GM20000 (cell line): ENCODE measurements at places on chromosomes 2 and 18.

- no peak for DNase-seq
Observed at GRCh38 chr2:41496908-41497307, 550.9 kb upstream of the PKDCC start.

- DNase-seq, result no peak
Observed at GRCh38 chr2:121709776-121710469, 26.8 kb downstream of the NIFK start.

DNA sequence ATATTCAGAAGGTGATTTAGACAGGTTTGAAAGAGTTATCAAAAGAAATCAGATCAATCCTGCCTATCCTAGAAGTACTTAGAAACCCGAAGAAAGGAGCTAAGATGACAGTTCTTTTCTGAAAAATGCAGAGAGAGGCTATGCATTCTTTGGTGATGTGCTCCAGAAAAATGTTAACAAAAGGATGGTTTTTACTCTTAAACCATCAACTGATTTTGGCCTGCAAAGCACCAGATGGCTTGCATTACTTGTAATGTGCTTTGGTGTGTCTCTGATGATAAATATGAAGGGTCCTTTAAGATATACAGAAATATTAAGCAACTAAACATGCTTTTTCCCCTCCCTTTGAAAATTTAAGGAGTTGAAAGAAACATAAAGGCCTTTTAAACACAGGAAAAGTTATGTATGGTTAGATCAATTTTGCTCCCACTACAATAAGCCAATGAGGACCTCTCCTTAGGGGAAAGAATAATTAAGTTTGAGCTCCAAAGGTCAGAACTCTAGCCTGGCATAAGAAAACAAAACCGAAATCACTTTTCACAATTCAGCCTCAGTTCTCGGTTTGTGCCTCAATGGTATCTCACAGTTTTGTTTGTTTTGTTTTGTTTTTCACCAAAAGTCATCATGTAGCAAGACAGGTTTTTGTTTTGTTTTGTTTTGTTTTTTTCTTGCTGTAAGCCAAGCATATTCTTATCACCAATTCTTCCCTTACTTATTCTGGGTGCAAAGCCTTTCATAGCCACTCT, 302.4 kb upstream of the NT5C1B start:
- no peak for DNase-seq

- no peak for DNase-seq
Observed at GRCh38 chr2:5937851-5938565, 245.8 kb downstream of the SOX11 start.

- no peak for DNase-seq
Observed at GRCh38 chr2:224930124-224930523, 112.1 kb downstream of the DOCK10 start.

DNA sequence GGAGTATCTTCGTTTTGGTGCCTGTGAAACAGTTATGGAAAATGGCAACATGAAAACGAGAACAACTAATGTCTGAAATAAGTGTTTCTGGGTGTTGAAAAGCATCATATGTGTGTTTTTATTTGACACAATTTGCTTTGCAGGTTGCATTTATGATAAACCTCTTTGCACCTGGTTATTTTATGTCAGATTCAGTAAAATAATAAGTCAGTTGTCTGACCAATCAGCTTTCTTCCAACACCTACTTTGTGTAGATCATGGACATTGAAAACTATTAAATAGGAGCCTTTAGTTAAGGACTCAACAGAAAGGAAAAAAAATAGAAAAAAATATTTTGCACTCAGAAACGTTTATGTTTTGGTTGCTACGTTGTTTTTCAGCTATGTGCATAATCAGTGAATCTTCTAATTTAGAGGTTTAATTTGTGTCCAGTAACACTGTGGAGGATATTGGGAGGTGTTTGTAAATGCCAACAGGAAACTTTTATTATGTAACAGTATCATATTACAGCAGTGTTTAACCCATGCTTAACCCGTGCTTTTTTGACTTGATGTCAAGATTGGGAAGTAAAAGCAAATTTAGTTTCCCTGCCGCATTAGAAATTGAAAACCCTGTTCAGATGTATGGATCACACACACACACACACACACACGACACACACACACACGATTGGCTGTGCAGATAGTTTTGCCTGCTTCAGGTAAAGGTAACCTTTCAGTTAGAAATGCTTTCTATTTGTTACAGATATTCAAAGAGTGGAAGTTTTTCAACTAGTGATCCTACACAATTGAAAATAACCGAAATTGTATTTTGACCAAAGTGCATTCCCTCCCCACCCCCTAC, 2.6 kb downstream of the PKP4 start:
- no peak for DNase-seq

DNA sequence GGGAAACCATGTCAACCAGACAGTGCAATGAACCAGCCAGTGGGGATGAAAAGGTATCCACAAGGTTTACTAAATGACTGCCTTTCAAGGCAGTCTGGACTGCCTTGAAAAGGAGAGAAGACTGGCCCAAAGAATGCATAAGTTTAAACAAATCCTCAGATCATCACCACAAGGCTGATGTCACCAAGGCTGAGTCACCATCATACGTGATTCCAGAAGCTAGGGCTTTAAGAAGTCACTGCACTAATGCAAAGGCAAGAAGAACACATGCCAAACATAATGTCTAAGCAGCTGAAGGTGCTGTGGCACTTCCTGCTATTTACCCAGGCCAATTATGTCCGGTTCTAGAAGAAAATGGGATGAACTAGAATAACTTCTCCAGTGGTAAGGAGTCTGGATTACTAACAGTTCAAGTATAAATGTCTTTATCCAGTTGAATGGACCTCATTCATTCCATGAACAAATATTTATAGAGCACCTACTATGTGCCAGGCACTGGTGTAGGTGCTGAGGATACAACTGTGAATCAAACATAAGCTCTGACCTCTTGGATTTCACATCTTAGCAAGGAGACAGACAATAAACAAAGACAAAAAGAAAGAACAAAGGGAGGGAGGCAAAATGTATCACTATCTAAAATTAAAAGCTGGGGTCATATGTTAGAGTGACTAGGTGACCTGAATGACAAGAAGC, 37.6 kb upstream of the ONECUT2 start:
- DNase-seq, result no peak

GRCh38 chr2:101064868-101065549, 62.9 kb downstream of the RPL31 start:
- peak; percentile 32 for DNase-seq

- peak; percentile 46 for DNase-seq
Observed at GRCh38 chr18:23259701-23260681, 124.7 kb downstream of the CABLES1 start.

GRCh38 chr18:79587226-79587741, 92.3 kb upstream of the CTDP1 start:
- no peak for DNase-seq

GRCh38 chr18:36109737-36110136, 19.4 kb downstream of the SLC39A6 start:
- DNase-seq, result no peak

DNA sequence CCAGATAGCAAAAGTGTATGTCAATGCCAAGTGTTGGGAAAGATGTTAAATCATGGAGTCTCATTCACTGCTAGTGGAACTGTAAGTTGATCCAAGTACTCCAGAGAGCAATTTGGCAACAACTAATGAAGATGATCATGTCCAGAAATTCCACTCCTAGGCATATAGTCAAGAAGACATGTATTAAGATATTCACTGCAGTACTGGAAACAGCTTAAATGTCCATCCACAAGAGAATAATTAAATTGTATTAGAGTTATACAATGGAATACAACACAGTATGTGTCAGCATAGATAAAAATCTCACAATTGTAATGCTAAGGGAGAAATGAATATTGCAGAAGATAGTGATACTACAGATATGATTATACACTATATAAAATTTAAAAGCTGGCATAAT, 15.2 kb upstream of the LBH start:
- DNase-seq, result no peak

GRCh38 chr2:118837067-118837466, 10.4 kb downstream of the EN1 start:
- DNase-seq, result peak; percentile 20

- no peak for DNase-seq
Observed at GRCh38 chr2:36849265-36849664, 117.1 kb downstream of the STRN start.

- DNase-seq, result no peak
Observed at GRCh38 chr18:67104700-67105284, 411.7 kb downstream of the DSEL start.

DNA sequence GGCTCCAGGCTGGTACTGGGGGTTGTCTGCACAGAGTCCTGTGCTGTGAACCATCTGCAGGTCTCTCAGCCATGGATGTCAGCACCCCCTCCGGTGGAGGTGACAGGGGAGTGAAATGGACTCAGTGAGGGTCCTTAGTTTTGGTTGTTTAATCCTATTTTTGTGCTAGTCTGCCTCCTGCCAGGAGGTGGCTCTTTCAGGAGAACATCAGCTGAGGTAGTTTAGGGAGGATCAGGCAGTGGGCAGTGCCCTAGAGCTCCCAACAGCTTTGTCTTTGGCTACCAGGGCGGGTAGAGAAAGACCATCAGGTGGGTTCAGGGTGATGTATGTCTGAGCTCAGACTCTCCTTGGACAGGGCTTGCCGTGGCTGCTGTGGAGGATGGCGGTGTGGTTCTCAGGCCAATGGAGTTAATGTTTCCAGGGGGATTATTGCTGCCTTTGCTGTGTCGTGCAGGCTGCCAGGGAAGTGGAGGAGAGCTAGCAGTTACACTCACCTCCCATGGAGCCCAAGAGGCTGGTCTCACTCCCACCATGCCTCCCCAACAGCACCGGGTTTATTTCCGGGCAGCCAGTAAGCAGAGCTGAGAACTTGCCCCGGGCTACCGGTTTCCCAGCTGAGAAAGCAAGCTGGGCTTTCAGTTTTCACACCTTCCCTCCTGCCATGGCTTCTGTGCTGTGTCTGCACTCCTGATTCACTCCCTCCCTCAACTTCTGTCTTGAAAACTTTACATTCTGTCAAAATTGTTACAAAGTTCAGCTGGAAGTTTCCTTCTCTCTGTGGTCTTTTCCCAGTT, 563.4 kb downstream of the XIRP2 start:
- DNase-seq, result no peak

DNA sequence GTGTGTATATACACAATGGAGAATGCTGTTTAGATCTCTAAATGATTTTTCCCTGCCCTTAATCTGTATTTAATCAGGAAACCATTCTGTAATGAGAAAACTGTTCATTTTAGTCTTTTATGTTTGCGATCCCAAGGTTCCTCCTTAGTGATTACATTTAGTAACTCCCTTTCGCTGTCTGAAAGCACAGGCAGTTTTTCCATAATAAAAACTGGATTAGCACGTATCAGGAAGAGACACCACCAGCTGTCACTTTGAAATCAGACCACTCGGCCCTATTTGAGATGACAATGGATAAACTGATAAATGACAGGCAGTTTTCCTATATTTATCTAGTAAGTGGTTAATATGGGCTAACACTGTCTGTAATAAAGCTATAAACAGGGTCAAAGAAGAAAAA, 370.9 kb downstream of the NR4A2 start:
- DNase-seq, result no peak

GRCh38 chr2:39514825-39515224, 77.7 kb upstream of the MAP4K3 start:
- DNase-seq, result no peak

- DNase-seq, result no peak
Observed at GRCh38 chr2:236237468-236238190, 26.6 kb downstream of the ASB18 start.

DNA sequence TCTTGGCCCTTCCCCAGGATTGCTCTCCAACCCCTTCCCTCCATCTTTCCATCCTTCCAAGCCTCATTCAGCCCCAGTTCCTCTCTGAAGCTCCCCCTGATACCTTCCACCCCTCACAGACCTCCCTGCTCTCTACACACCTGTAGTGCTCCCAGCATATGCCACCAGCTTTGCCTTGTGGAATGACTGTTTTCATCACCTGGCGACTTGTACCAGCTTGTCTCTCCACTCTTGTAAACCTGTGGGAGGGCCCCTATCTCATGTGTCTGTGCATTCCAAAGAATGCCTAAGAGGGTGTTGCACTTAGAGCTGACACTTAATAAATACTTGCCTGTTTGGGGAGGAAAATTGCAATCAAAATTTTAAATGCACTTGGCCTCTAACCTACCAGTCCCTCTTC, 198.7 kb downstream of the BCL11A start:
- no peak for DNase-seq

DNA sequence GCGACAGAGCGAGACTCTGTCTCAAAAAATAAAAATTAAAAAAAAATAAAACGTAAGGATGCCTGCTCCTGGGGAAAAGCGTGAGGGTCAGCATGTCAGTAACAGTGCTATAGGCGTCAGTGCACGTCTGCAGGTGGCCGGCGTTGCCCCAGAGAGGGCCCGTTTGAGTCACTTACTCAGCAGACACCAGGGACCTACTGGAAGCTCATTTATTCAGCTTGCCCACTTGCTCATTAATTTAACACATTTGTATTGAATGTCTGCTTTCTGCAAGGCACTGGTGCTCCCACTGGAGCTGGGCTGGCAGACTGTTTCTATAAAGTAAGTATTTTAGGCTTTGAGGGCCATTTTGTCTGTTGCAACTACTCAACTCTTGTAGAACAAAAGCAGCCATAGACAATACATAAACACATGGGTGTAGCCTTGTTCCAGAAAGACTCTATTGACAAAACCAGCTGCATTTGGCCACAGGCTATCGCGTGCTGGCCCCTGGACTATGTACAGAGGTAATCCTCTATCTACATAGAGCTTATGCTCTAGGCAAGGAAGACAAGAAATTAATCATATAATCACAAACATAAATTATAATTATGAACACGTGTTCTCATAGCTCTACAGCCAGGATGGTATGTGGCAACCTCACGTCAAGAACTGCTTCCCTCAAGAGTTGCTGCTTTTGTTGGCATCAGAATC, 73.2 kb downstream of the KLHL29 start:
- DNase-seq, result no peak
